ENCODE measurements at places on chromosomes 1 and 21. TPM values are rescaled to one million over a fixed set of nuclear protein-coding genes. Genes with fewer than 3 reads are reported as not detected.

PCP4 gene
- 2.7 TPM for total RNA-seq

KIAA1614 gene
- 2.5 TPM for total RNA-seq

PRELP gene
- 80.8 TPM for total RNA-seq

INPP5B gene
- total RNA-seq: 35.4 TPM

LEMD1 gene
- total RNA-seq: not detected

CYP2J2 gene
- total RNA-seq: not detected

LCE3C gene
- total RNA-seq: not detected

CFAP74 gene
- total RNA-seq: not detected

INKA2 gene
- total RNA-seq: 8.8 TPM

ITLN2 gene
- not detected for total RNA-seq

CACNA1S gene
- total RNA-seq: not detected

LEFTY2 gene
- not detected for total RNA-seq

GABRD gene
- not detected for total RNA-seq

RGS8 gene
- 0.12 TPM for total RNA-seq

PRPF38A gene
- 14.1 TPM for total RNA-seq

TLR5 gene
- 10.0 TPM for total RNA-seq

SPRR4 gene
- not detected for total RNA-seq

AMIGO1 gene
- total RNA-seq: 10.6 TPM

BRDT gene
- not detected for total RNA-seq

SMIM11 gene
- total RNA-seq: 4.9 TPM

ABCG1 gene
- total RNA-seq: 9.8 TPM

LY9 gene
- 1.7 TPM for total RNA-seq

HAO2 gene
- total RNA-seq: not detected

SYT2 gene
- 0.12 TPM for total RNA-seq

RAB13 gene
- total RNA-seq: 77.0 TPM

GBP5 gene
- total RNA-seq: 5.5 TPM

GJA4 gene
- total RNA-seq: 101 TPM

CR1 gene
- total RNA-seq: 23.0 TPM

UBL4B gene
- not detected for total RNA-seq

MATN1 gene
- total RNA-seq: 0.84 TPM

METTL18 gene
- 7.1 TPM for total RNA-seq

KCNJ6 gene
- not detected for total RNA-seq

FMO5 gene
- 2.5 TPM for total RNA-seq

LMOD1 gene
- total RNA-seq: 40.1 TPM

ATP6V1G3 gene
- total RNA-seq: not detected

E2F2 gene
- 0.31 TPM for total RNA-seq

NHLH2 gene
- not detected for total RNA-seq

KCNH1 gene
- total RNA-seq: 0.24 TPM

NSL1 gene
- total RNA-seq: 32.2 TPM

WNT4 gene
- 0.28 TPM for total RNA-seq

MUTYH gene
- total RNA-seq: 13.6 TPM

SLAMF1 gene
- 1.6 TPM for total RNA-seq

IFNLR1 gene
- 1.8 TPM for total RNA-seq

PGLYRP4 gene
- total RNA-seq: not detected

LHX8 gene
- not detected for total RNA-seq

HES2 gene
- not detected for total RNA-seq

TPTE gene
- not detected for total RNA-seq

CTPS1 gene
- 16.1 TPM for total RNA-seq

RHCE gene
- total RNA-seq: not detected

Data from omental fat pad (tissue), 4 donors.